B cell (primary cell): ENCODE measurements at places on chromosomes 2 and 18. TPM values are rescaled to one million over a fixed set of nuclear protein-coding genes. Genes with fewer than 3 reads are reported as not detected.

DNA sequence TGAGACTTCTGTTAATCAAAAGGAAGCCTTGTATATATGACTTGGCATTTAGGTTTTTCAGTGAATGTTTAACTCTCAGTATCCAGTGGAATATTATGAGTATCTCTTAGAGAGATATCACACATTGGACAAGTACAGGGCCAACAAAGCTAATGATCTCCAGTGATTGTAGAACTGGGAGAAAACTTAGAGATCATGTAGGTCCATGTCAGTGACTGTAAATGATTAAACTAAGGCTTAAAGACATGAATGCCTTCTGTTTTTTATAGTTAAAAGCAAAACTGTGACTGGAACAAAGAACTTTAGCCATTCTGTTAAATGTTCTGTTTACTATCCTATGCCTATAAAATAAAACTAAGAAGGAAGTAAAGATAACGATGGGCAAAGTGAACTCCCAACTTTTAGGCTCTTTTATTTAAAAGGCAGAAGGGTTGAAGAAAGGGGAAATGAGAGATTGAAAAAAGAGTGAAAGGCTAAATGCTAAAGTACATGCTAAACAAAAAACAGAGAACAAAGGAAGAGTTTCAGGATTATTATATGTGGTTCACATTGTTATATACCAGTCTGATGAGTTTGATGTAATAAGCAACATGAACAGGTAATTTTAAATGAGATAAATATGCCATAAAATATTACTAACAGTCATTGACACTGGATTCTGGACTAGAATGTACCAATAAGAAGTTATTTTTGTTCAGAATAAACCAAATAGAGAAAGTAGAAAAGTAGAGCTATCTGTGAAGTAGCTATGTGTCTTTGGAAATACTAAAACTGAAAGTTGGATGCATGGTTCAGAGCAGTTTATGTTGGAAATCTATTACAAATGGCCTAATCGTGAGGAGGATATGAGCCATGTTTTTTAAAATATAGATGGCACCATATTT lies 37.1 kb upstream of the TNFRSF11A start:
- DNase-seq, result no peak

DNA sequence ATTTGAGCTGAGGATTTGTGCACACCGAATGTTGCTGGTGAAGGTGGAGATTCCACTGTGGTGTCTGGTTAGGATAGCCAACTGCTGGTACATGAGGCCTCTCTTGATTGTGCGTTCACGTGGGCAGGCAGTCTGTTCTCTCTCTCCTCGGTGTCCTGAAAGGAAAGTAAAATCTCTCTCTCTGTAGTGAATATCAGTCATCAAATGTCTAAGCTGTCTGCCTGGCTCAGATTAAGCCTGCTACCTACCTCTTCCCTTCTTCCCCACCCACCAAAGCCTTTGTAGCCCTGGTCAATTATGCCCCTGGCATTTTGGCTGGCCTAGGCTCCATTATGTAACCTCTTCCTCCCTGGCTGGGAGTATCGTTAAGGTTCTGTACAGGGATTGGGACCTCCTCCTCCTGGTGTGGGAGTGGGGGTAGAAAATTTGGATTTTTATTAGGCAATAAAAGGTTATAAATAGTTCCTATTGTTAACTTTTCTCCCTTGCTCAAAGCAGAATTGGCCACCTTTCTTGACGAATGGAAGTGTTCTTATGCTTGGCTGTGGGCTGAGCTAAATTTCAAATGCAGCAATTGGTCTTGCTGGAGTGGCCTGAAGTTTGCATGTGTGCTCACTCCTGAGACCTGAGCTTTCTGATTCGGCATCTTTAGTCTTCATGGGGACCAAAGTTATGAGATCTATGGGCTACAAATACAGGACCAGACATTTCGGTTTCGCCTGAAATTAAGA lies 148.8 kb downstream of the WDSUB1 start:
- DNase-seq, result no peak

PDCL3 gene
- 5.6 and 9.1 TPM in 2 replicates for polyA plus RNA-seq

DNA sequence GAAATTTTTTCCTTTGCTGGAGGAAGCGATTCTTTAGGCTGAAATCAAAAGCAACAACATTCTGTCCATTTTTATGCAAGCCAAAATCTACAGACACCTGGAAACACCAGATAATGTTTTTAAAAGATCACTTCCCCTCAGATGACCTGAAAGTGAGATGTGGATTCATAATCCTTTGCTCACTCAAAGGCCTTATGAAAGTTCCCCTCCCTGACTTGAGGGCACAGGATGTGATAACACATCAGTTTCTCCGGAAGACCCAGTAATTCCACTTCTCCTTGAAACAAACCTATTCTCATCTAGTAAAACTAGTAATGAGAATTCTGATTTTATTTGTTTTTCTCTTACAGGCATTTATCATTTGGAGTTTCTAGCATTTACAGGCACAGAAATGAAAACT lies 218.3 kb upstream of the RND3 start:
- DNase-seq, result no peak

- DNase-seq, result no peak
These were observed 63.3 kb upstream of the STK17B start for GRCh38 chr2:196234672-196235071.

DNA sequence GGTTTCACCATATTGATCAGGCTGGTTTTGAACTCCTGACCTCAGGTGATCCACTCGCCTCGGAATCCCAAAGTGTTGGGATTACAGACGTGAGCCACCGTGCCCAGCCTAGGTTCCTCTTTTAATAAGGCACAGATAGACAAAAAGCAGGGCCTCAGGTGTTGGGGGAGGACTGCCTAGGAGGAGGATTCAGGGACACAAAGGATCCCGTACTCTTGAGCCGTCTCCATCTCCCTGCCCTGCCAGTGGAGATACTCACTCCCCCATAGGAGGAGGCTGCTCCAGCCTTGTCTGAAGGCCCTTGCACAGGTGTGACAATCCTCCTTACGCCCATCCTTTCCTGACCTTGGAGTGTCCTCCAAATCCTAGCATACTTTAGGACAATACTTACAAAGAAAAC lies 32.0 kb upstream of the TFCP2L1 start:
- DNase-seq, result no peak

DNA sequence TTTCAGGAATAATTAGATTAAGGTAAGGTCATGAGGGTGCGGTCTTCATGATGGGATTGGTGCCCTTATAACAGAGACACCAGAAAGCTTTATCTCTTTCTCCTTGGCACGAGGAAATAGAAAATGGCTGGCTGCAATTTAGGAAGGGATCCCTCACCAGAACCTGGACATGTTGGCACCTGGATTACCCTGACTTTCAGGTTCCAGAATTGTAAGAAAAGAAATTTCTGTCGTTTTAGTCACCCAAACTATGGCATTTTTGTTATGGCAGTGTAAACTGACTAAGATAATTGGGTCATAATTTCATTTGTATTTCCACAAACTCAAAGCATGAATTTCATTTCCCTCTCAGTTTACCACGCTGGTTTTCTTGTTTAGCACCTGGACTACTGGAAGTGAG lies 473.6 kb downstream of the PTH2R start:
- no peak for DNase-seq

DNA sequence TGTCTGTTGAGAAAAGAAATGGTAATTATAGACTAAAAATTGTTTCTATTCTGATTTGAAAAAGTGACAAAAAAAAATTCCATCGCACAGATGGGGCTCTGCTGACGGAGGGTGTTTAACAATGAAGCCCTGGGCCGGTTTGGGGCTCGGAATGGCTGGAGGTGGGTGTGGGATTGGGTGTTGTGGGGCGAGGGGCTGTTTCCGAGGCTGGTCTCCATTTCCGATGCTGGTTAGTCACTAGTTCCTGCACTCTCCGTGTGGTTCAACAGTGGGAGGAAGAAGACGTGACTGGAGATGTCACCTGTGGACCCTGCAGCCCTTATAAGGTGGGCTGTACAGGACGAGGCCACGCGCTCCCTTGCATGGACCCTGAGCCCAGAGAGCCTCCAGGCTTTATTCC lies 143.2 kb downstream of the KLHL29 start:
- DNase-seq, result no peak

DNA sequence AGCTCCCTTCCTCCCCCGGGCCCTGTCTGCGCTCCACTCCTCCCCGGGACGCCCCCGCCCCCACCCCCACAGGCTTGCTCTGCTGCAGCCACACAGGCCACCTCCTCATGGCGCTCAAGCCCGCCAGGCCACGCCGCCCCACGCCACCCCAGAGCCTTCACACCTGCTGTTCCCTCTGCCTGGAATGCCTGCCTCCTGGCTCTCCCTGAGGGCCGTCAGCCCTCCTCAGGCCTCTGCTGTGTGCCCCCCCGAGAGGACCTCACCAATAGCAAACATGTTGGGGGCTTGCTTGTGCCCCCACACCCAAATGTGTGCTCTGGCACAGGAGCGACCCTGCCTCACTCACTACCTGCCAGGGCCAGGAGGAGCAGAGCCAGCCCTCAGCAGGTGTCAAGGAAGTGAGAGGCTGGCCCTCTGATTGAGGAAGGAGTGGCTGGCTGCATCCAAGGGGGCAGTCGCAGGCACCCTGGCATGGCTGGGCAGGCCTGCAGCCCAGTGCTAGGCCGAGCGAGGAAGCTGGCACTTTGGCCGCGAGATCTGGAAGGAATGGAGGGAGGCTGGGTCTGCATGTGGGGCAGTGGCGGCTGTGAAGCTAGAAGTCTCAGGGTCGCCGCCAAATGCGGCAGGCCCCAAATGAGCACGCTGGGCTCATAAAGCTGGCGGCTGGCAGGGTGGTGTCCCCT lies 86.5 kb downstream of the INHBB start:
- no peak for DNase-seq

GRCh38 chr18:29653671-29654215 lies 1388.8 kb downstream of the DSC3 start:
- DNase-seq, result no peak

SLC4A1AP gene
- 8.9 and 14.7 TPM in 2 replicates for polyA plus RNA-seq

DNA sequence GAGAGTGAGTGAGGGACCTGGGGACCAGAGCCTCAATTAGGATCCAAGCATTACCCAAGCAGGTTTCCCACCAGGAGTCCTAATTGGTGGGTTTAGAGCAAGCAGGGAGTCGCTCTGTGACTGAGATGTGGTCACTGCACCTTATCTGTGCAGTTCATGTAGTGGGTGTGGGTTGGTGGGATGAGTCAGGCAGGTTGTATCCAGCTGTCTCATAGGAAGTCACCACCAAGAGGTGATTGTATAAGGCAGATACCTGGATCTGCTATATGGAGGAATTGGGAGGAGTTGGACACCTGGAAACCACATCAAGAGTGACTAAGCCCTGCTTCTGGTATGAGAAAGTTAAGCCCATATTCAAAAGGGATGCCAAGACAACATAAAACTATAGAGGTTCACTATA lies 106.8 kb downstream of the ARHGAP28 start:
- no peak for DNase-seq

FASTKD1 gene
- 8.5 and 13.2 TPM in 2 replicates for polyA plus RNA-seq

DNA sequence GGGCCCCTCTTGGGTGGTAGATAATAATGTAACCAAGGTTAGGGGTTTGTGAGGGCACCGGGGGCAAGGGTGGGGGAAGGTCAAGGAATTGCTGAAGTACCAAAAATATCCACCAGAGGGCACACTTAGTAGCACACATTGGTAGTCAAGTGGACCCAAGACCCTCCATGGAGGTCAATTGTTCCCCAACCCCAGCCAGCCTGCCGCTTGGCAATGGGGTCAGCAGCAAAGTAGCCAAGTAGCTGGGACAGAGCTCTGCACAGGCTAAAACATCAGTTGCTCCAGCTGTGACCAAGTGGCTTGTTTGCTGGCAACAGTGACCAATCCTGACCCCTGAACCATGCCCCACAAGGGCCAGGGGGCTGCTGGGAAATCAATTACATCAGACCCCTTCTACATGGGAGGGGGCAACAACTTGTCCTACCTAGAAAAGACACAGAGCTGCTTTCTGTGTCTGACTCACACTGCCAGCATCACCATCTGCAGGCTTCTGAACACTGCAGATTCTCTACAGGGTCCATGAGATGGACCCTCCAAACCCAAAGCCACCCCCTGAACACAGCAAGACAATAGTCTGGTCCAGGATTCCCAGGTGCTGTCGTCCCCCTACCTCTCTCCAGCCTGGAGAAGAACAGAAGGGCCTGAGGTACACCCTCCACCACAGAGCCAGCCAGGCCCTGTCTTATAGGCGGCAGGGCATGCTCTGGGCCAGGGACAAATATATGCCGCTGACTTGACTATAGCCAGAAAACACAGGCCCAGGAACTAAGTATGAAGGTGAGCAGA lies 76.0 kb downstream of the EMX1 start:
- DNase-seq, result peak; percentile 75

SP140 gene
- 71.1 and 78.7 TPM in 2 replicates for polyA plus RNA-seq

ELOA2 gene
- polyA plus RNA-seq, result not detected in 2 replicates

GRCh38 chr2:100580367-100581276 lies 17.8 kb downstream of the PDCL3 start:
- peak; percentile 87 for DNase-seq

FABP1 gene
- not detected in 2 replicates for polyA plus RNA-seq

- DNase-seq, result no peak
These were observed 1118.5 kb downstream of the TSN start for GRCh38 chr2:122873951-122874350.

WIPF1 gene
- 130 and 137 TPM in 2 replicates for polyA plus RNA-seq

GRCh38 chr18:13247506-13247905 lies 28.9 kb downstream of the LDLRAD4 start:
- no peak for DNase-seq

AQP4 gene
- polyA plus RNA-seq, result not detected in 2 replicates

CASP10 gene
- polyA plus RNA-seq, result 13.7 and 16.0 TPM in 2 replicates

YPEL5 gene
- 426 and 556 TPM in 2 replicates for polyA plus RNA-seq

DNA sequence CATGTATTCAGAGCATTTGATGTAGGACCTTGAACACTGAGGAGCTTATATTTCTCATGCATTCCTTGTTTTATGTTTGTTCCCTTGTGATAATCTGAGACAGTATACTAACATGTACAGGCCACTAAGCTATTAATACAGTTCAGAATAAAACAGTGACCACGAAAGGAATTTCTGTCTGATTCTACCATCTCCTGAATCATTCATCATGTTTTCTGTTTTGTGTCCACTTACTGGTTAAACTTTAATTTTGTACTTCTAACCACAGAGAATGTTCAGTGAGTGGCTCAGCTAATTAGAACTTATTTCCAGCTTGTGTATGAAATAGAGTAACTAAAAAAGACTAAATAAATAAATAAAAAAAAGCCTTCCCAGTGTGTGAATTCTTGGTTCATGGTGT lies 110.4 kb downstream of the LRP1B start:
- no peak for DNase-seq

DNA sequence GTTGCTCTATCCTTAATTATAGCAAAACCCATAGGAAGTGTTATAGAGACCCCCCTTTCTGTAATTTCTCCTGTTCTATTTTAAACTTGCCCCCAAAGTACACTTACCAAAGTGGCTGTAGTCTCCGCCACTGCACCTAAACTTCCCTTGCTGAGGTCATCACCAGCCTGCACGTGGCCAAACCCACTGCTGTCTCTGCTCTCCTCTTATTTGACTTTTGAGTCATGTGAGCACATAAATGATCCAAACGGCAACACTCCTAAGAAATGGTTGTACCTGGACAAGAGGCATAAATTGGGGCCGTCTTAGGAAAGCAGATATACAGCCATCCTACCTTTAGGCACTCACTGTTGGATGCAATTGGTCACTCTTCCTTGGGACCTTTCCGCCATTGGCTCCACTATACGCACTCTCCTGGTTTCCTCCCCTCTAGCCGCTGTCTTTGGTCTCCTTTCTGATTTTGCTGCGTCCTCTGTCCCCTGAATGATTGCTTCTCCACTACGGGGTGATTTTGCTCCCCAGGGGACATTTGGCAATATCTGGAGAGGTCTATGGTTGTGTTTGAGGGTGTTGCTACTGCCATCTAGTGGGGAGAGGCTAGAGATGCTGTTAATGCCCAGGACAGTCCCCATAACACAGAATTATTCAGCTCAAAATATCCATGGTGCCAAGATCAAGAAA lies 19.2 kb upstream of the IL36G start:
- DNase-seq, result peak; percentile 61

DPYSL5 gene
- not detected in 2 replicates for polyA plus RNA-seq

- DNase-seq, result no peak
These were observed 237.4 kb upstream of the HS6ST1 start for GRCh38 chr2:128556089-128556488.

GRCh38 chr18:32056613-32057358 lies 34.9 kb upstream of the RNF138 start:
- DNase-seq, result no peak

AMMECR1L gene
- 8.3 and 12.5 TPM in 2 replicates for polyA plus RNA-seq
